ENCODE measurements at places on chromosomes 5 and 9.

GRCh38 chr5:135609981-135610380 is 31.2 kb upstream of the CXCL14 start:
- no peak for DNase-seq

- no peak for DNase-seq
These were observed 61.1 kb downstream of the GNA14 start for GRCh38 chr9:77587042-77587441.

DNA sequence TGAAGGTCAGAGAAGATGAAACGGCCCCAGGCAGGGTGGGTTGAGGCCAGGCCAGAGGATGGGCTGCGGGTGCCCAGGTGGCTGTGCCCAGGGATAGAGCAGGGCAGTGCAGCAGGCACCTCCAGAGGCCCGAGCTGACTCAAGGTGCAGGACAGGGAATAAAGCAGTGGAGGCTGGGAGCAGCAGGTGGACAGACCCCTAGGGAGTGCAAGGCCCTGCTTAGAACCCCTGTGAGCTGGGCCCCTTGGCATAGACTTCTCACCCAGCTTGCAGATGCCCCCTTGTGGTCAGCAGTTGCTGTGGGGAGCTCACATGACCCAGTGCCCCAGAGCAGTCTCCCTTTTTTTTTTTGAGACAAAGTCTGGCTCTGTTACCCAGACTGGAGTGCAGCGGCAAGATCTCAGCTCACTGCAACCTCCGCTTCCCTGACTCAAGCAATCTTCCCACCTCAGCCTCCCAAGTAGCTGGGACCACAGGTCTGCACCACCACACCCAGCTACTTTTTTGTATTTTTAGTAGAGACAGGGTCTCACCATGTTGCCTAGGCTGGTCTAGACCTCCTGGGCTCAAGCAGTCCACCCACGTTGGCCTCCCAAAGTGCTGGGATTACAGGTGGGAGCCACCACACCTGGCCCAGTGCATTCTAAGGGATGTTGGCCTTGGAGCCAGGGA is 118.8 kb downstream of the WNK2 start:
- DNase-seq = peak; percentile 62

GRCh38 chr5:140358738-140359310 is 1.2 kb upstream of the SLC4A9 start:
- no peak for DNase-seq

GRCh38 chr5:132576123-132576522 is 19.3 kb downstream of the RAD50 start:
- no peak for DNase-seq

- DNase-seq = no peak
These were observed 7.6 kb downstream of the LHX3 start for GRCh38 chr9:136197084-136197875.

DNA sequence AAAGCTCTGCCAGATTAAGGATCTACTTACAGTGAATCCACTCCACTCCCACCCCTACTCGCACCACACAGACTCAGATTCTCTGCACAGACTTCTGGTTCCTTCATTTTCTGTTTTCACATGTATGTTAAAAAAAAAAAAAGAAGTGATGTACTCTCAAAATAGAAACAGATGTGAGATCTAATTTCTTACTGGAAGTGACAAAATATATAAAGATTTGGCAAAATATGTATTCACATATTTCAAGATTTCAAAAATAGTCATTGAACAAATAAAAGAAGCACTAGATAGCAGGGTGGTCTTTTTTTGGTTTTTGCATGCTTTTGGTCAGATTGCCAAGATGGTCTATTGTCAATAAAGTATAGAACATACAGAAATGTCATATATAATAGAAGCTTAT is 379.2 kb downstream of the TMEM167A start:
- DNase-seq = no peak

- no peak for DNase-seq
These were observed 41.7 kb downstream of the KCNV2 start for GRCh38 chr9:2758898-2759510.

DNA sequence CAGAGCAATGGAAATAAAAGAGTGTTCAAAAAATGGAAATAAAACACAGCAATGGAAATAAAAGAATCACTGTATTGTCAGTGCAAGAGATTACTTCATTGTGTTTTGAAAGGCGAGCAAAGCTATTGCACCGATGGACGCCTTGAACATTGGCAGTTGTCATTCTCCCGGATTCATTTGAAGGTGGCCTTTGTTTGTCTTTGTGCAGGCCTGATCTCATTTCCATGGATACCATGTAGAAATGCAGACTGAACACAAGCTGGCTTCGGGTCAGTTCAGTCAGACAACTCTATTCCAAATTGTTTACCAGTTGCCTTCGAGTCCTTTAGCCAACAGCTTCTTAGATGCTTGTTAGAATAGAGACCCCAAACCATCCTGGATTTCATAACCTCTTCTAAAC is 8.3 kb downstream of the ITGA2 start:
- DNase-seq = no peak

DNA sequence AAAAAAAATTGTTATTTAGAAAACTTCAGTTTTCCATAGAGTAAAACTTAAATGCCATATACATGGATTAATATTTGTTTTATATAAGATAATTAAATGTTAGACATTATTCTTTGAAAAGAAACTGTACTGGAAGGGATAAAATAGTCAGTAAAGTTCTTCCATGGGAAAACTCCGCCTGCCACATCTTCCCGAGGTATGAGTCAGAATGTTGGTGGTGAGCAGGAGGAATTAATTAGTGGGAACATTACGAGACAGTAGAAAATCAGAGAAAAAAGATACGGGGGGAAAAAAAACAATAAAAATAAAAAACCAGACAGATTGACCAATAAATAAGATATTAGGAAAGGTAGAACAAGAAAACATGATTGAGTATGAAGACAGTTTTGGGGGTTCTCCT is 930.3 kb upstream of the C9orf72 start:
- no peak for DNase-seq

GRCh38 chr5:173228107-173228506 is 6.9 kb downstream of the NKX2-5 start:
- DNase-seq = no peak

DNA sequence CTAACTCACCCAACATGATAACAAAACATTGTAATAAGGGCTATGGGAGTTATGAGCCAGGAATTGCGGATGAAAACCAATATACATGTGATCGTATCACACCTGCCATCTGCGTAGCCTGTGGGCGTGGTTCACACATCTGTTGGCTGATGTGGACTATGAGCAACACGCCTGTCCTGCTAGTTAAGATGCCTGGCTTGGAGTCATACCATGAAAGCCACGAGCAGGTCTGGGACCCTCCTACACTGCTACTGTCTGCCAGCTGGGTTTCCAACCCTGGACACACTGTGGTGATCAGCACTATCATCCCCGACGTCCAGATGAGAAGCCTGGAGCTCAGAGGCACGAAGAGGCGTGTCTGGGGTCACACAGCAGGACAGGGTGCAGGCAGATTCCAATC is 40.2 kb downstream of the STK10 start:
- no peak for DNase-seq

GRCh38 chr9:2494562-2494961 is 127.0 kb upstream of the VLDLR start:
- DNase-seq = no peak

DNA sequence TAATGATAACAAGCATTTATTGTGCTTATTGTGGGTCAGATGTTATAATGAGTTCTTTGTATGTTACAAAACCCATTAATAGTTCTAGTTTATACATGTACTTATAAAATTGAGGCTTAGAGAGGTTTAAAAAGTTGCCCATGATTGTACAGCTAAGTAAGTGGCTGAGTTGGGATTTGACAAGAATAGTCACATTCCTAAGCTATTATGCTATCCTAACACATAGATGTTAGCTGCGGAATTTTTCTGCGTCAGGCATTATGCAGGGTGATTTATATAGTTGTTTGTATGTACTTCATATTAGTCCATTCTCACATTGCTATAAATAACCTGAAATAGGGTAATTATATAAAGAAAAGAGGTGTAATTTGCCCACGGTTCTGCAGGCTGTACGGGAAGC is 12.5 kb downstream of the COMMD10 start:
- no peak for DNase-seq

DNA sequence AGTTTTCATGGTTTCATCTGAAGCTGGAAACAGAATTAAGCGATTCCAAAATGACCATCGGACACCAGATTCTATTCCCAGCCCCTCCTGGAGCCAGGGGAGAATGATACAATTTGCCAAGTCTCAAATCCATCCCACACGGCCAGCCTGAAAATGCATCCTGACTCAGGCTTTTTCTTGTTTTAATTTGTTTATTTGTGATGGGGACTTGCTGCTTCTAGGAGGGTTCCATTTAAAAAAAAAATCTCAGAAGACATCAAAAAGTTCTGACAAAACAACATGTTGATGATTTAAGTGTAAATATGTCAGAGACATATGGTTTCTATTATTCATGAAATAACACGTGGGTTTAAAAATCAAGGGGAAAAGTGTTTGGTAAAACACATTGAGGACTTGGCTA is 173.2 kb downstream of the GAS1 start:
- DNase-seq = no peak

GRCh38 chr5:169577951-169578350 is 5.6 kb upstream of the SPDL1 start:
- no peak for DNase-seq

GRCh38 chr5:27011274-27011673 is 27.1 kb downstream of the CDH9 start:
- DNase-seq = no peak

DNA sequence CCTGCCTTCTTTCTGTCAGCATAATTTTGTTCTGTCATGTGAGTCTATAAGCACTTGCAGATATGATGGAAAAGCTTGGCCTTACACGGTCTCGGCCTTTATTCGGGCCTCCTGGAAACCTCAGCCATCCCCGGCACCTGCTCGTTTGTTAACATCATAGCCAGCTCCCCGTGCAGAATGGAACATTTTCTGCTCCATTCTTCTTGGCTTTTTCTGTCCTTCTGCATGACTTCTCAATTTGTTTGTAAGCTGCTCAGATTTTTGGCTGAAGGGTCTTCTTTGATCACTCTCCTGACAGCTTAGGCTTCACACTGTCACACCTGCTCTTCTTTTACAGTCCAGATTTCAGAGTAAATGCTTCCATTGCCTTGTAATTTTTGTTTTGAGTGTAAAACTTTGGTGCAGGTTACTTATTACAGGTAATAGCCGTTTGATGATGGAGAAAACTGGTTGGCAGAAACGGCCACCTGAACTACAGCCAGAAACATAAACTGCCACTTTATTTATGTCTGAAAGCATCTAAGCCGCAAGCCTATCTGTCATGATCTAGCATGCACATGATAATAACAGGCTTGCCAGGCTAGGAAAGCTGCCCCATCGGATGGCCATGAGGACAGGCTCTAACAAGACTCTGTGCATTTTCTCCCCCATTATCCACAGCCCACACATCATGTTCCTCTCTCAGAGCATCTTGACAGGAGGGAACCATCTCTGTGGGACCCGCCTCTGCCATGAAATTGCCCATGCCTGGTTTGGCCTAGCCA is 197.0 kb downstream of the AOPEP start:
- DNase-seq = no peak

DNA sequence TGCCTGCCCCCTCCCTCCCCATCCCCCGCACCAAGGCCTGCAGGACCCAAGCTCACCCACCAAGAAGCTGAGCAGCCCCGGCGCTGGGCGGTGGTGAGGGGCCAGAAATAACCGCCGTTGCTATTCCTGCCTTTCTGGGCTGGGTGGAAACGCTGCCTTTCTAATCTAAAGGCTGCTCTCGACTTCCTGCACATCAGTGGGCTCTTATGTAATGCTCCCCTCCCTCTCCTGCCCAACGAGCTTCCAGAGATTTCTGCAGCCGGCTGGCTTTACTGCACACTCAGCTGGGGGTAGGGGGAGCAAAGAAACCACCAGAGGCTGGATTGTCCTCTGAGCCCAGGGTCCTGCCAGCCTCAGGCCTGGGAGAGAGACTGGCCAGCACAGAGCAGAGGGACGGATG is 6.9 kb upstream of the EGR1 start:
- DNase-seq = no peak

GRCh38 chr5:86008704-86009103 is 609.0 kb upstream of the COX7C start:
- no peak for DNase-seq

DNA sequence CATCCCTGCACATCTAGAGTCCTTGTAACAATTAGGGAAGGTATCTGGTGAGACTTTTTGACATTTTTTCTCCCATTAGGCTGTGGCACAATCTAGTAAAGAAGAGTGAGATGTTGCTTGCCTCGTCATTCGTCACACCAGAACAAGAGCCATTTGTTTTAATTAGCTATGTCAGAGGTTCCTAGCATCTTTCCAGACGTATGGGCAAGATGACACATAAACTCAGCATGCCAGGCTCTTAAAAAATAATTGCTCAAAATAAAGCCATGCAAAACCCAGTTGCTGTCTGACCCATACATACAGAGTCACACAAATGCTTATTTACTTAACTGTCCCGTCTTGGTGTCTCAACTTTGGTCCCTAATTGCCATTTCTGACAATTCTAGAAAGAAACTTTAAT is 125.9 kb downstream of the TRPM3 start:
- no peak for DNase-seq

GRCh38 chr9:17339156-17339555 is 204.3 kb downstream of the CNTLN start:
- DNase-seq = no peak

DNA sequence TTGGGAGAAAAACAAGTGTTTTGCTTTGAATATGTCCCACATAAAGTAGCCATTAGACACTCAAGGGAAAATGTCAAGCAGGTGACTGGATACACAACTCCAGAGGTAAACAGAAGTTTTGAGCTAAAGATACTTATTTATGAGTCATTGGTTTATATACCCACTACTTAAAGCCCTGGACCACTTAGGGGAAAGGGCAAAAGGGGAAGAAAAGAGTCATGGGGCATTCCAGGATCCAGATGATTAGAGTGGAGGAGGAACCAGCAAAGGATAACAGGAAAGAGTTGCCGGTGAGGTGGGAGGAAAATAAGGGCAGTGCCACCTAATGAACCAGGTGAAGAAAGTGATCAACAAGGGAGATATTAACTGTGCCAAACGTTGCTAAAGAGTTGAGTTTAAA is 254.2 kb upstream of the NR4A3 start:
- no peak for DNase-seq

GRCh38 chr5:149224282-149224681 is 47.4 kb upstream of the AFAP1L1 start:
- no peak for DNase-seq

- DNase-seq = peak; percentile 85
These were observed 3.1 kb downstream of the SLC4A9 start for GRCh38 chr5:140362875-140363630.

Measured in CD4-positive, alpha-beta T cell treated with Interleukin-12 subunit alpha and Interleukin-12 subunit beta, for 1 hour (primary cell).